Epithelial cell of proximal tubule (primary cell): ENCODE measurements at places on chromosomes 1 and 21. TPM values are rescaled to one million over a fixed set of nuclear protein-coding genes. Genes with fewer than 3 reads are reported as not detected.

The LGR6 gene
- total RNA-seq, result under 0.01 TPM in 1 of 2 replicates, not detected in the other

The CA6 gene
- total RNA-seq, result not detected in 2 replicates

The WNT3A gene
- total RNA-seq, result not detected in 2 replicates

The BARHL2 gene
- not detected in 2 replicates for total RNA-seq

The CGN gene
- total RNA-seq, result 9.5 and 10.1 TPM in 2 replicates

The CHRNB2 gene
- 0.07 TPM in 1 of 2 replicates, not detected in the other for total RNA-seq

The MMP23B gene
- 3.5 and 15.0 TPM in 2 replicates for total RNA-seq

The LIN9 gene
- total RNA-seq, result 5.5 and 13.8 TPM in 2 replicates

The PLA2G2F gene
- total RNA-seq, result 3.8 and 4.2 TPM in 2 replicates

The THAP3 gene
- 15.8 and 24.0 TPM in 2 replicates for total RNA-seq

The SPRR4 gene
- total RNA-seq, result not detected in 2 replicates

The ASAP3 gene
- total RNA-seq, result 5.1 and 11.5 TPM in 2 replicates

The S100A5 gene
- total RNA-seq, result 2.7 and 4.0 TPM in 2 replicates

The DFFA gene
- 49.5 and 55.4 TPM in 2 replicates for total RNA-seq

The GJA4 gene
- not detected in 2 replicates for total RNA-seq

The LRRC38 gene
- total RNA-seq, result 0.36 TPM in 1 of 2 replicates, not detected in the other
